ENCODE measurements at places on chromosomes 11 and 22.
A peak's percentile ranks its signal among the peaks of the same experiment; 100 is the strongest.

- no peak for DNase-seq
Measured at GRCh38 chr22:48868554-48868953, 959.1 kb downstream of the BRD1 start.

DNA sequence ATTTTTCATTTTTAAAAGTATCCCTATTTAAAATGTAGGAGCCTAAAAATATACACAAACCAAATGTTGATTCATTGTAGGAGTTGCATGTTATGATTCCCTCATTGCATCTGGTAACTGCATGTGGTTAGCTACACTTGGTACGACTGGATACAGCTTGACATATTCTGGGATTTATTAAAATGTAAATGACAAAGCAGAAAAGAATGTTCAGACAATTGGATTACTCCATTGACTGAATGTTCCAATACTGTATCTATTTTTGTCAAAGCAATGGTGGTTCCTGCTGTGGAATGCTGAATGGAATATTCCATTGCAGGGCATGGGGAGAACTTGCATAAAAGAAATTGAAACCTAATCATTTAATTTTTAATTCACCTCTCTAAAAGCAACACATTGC is 30.8 kb downstream of the BLID start:
- DNase-seq = no peak

- DNase-seq = no peak
Measured at GRCh38 chr22:20128902-20129746, 2.5 kb upstream of the ZDHHC8 start.

GRCh38 chr22:50232481-50233151 is 12.2 kb downstream of the TUBGCP6 start:
- no peak for DNase-seq

DNA sequence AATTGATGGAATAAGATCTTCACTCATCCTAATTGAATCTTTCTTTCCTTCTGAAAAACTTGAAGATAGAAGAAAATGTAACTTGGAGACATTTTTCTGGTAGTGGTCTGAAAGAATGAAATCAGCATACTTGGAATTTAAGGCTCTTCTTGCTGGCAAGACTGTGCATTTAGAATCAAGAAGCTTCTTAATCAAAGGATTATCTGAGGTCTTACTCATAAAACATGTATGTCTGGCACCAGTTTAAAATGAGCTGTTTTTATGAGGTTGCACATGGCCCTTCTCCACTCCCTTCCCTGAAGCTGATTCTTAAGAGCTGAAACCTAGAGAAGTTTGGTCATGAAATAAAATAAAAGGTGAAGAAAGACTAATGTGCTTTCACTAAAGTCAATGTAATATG is 77.3 kb downstream of the ARHGEF12 start:
- DNase-seq = no peak

- DNase-seq = peak; percentile 69
Measured at GRCh38 chr11:119323532-119324033, 6.7 kb upstream of the MCAM start.

DNA sequence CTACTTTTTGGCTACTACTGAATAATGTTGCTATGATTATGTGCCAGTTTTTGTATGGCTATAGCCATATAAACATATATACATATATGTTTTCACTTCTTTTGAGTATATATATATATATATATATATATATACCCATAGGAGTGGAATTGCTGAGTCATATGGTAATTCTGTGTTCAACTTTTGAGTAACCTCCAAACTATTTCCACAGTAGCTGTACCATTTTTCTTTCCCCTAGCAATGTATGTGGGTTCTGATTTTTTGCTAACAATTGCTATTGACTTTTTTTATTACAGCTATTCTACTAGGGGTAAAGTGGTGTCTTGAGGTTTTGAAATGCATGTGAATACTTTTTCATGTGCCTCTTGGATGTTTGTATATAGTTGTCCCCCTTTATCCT is 30.4 kb downstream of the CBL start:
- DNase-seq = no peak

- DNase-seq = no peak
Measured at GRCh38 chr11:128824191-128825049, 42.7 kb downstream of the KCNJ1 start.

DNA sequence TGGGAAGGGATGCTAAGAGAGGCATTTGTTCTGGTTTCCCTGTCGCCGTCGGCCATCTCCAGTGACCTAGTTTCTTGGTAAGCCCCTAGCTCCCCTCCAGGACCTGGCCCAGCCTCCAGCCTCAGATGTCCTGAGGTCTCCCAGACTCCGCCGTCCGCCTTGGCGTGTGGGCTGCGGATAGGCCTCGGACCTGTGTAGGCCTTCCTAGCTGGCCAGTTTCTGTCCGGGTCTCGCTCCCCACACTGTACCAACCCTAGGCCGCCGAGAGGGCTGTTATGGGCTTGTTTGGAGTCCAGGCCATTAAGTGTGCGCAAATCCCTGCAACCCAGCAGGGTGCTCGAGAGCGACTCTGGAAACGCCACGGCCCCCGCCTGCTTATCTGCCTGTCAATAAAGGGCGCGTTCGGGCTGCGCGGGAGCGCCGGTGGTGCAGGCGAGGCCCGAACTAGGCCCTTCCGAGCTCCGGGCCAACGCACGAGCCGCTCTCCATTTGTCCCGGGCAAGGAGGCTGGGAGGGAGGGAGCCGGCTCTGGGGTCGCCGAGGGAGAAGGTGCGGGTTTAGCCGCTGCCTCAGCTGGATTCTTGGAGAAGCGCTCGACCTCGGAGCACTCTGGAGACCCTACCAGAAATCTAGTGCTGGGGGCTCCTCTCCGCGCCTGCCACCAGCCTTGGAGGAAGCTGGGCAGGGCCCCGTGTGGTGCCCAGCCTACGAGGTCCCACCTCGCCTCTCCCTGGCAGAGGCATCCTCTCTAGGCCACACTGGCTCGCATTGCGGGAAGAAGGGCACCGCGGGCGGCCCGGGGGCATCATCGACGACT is 8.7 kb upstream of the PAX6 start:
- no peak for DNase-seq

- no peak for DNase-seq
Measured at GRCh38 chr11:64008914-64009633, 22.8 kb downstream of the OTUB1 start.

GRCh38 chr11:8219257-8220021 is 44.2 kb downstream of the LMO1 start:
- DNase-seq = no peak

GRCh38 chr11:125364121-125364826 is 131.8 kb downstream of the FEZ1 start:
- no peak for DNase-seq

- no peak for DNase-seq
Measured at GRCh38 chr11:7032692-7033091, 12.4 kb downstream of the NLRP14 start.

DNA sequence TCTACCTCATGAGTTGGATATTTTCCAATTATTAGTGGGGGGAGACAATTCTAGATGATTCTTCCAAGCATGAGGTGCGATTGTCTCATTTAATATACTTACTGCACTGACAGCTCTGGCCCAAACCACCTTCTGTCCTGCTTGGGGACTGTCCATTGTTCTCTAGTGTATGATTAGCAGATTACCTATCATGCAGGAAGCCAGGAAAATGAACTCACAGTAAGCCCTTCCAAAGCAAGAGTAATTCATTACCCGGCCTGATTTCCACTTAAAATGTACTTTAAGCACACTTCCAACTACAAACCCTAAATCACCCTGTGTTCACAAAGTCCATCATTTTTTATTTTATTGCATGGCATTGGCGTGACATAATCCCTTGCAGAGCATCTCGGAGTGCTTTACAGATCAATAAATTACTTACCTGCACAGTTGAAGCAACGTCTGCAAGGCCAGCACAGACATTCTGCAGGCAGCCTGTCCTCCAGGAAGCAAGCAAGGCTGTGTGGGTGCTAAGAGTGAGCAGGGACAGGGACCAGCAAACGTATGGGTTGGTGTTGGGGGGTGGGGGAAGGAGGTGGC is 838.2 kb downstream of the NTM start:
- DNase-seq = no peak

GRCh38 chr11:15185021-15185420 is 70.3 kb downstream of the INSC start:
- DNase-seq = no peak

DNA sequence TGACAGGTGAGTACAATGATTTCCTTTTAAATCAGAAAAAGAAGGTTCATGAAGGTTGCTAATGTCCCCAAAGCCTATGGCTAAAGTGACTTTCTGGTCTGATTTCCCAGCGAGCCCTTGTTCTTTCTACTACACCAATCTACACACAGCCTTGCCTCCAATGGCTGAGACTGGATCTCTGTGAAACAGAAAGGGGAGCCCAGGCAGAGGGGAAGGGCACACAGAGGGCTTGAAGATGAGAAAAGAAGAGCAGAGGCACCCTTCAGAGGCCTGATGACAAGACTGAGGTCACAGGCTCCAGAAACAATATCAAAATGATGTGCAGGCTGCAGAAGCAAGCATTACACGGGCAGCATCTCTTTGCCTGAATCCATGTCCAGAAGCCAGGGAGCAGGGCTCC is 1.5 kb downstream of the SYN3 start:
- DNase-seq = no peak

DNA sequence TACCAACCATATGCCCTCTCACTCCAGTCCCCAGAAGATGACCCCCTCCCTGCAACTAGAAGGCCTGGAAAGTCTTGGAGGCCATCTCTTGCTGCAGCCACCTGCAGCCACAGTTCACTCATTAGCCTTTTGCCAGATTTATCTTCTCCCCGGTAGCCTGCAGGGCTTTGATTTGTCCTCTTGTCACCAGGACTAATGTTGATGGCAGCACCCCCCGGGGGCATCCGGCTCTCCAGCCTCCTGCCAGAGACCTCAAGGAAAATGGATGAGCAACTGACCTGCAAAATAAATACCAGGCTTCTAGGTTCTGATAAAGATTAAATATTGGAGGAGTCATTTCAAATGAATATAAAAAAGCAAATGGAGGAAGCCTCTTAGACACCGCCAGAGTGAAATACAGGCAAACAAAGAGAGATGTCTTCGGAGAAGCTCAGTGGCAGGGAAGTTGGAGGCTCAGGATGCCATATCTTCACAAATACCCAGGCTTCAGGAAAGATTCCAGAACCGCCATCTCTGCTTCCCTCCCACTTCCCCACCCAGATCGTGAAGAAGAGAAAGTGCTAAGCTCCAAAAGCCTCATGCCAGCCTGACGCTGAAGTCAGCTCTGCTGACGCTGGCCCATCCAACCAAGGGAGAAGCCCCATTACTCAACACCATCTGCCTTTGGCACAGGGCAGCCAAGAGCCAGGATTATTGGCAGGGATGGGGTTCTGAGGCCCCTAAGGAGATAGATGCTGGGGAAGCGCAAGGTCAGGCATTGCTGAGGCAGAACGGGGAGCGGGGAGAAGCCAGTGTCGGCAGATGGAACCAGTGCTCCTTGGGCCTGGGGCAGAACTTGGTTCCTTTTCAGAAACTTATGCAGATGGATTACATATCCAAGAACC is 362.7 kb downstream of the CADM1 start:
- no peak for DNase-seq

GRCh38 chr22:29574762-29575450 is 6.0 kb downstream of the NIPSNAP1 start:
- DNase-seq = no peak

DNA sequence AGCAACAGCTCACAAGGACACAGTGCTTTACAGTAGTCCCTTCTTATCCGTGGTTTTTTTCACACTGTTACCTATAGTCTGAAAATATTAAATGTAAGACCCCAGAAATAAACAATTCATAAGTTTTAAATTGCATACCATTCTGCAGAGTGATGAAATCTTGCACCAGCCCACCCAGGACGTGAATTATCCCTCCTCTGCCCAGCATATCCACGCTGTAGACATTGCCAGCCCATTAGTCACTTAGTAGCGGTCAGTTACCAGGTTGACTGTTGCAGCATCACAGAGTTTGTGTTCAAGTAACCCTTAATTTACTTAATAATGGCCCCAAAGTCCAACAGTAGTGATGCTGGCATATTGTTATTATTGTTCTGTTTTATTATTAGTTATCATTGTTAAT is 3.6 kb downstream of the CLTCL1 start:
- no peak for DNase-seq

- DNase-seq = no peak
Measured at GRCh38 chr11:44728491-44728910, 1.7 kb downstream of the TSPAN18 start.

DNA sequence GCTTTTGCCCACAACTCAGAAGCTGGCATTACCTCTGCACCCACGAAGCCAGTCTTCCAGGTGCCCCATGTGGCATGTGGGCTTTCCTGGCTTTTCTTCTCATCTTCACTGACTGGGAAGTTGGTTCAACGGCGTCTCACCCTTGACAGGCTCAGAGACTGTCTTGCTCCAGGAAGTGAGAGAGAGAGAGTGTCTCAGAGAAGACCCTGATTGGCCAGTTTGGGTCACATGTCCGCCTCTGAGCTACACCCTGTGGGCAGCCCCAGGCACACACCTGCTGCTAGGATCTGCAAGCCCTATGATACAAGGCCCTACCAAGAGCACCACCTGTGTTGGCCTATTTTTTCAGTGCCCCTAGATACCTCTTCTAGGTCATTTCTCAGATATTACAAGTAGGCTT is 39.0 kb downstream of the RTL6 start:
- DNase-seq = no peak

DNA sequence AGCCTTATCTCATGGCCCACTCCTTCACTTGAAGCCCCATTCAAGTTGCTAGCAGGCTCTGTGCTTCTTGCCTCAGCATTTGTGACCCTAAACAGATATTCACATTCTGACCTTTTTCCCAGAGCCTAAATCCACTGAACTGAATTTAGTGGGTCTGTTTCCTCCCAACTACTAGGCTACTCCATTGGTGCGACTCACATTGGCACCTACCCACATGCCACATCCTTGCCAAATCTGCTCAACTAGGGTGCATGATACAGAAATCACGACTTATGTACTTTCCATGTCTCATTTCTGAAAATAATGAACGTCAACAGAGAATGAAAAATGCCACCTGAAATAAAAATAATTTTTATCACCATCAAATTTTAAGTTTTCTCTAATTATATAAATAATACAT is 8.4 kb upstream of the MMP12 start:
- no peak for DNase-seq

GRCh38 chr11:61959678-61960077 is 7.8 kb downstream of the FTH1 start:
- DNase-seq = no peak

GRCh38 chr11:2586087-2586792 is 113.6 kb downstream of the KCNQ1OT1 start:
- DNase-seq = no peak

DNA sequence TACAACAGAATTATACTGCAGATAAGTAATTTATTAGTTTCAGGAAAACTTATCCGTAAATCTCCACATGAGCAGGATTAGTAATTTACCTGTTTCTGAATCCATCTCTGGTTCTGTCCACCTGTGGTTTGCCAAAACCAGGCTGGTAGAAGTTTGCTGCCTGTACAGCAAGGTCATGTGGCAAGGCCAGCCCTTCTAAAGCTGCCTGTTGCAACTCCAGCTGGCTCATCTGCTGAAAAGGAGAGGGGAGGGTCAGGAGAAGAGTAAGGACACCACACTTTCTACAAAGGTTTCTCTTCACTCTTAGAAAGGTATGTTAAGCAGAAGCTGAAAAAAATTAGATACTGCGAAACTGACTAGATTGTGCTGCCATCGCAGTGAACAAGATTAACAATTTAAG is 42.3 kb downstream of the EIF4ENIF1 start:
- no peak for DNase-seq

Data from activated T-cell treated with anti-CD3 and anti-CD28 coated beads for 48 hours (primary cell).